ENCODE measurements at places on chromosomes 4 and X.

DNA sequence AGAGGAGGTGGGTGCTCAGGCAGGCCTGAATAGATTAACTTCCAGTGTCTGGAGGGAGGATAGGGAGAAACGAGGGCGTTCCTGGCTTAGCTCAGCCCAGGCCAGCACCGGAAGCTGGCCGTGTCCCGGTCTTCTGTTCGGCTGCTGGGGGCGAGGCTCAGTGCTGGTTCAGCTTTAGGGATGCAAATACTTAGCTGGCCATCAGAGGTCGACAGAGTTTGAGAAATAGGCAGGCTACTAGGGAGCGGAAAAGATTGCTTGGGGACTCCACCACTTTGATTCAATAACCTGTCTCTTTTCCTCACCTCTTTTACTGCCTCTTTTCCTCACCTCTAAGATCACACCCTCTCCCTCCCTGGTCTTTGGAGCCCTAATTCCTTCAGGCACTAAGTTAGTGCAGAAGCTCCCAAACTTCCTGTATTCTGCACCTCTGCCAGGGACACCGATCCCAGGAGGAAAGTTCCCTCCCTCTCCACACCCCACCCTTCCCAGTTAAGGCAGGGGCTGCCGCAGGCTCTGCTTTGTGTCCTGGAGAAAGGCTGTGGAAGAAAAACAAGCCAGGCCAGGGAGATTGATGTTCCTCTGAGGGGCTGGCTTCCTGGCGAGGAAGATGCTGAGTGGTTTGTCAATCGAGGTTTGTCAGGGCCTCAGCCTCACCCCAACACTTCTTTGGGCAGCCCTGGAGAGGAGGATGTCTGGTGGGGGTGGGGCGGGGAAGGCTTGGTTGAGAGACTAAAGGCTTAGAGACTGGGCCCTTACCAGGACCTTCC, 6.0 kb upstream of the EFNB1 start:
- no peak for DNase-seq

GRCh38 chr4:8639021-8639420, 46.5 kb downstream of the CPZ start:
- DNase-seq = no peak

- no peak for DNase-seq
These were observed 25.4 kb upstream of the GNRHR start for GRCh38 chr4:67779631-67780030.

DNA sequence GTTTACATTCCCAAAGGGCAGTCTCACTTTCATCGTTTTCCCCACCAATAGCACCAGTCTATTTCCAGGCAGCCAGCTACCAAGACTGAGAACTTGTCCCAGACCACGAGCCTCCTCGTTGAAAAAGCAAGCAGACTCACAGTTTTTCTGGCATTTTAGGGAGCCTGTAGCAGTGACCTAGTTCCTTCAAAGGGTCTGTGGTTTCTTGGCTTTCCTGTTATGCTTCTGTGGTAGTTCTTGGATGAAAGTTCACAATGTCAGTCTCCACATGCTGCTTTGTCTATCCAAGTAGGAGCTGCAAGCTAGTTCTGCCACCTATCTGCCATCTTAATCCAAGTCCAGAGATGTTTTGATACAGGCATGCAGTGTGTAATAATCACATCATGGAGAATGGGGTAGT, 151.6 kb upstream of the ZC4H2 start:
- DNase-seq = no peak

DNA sequence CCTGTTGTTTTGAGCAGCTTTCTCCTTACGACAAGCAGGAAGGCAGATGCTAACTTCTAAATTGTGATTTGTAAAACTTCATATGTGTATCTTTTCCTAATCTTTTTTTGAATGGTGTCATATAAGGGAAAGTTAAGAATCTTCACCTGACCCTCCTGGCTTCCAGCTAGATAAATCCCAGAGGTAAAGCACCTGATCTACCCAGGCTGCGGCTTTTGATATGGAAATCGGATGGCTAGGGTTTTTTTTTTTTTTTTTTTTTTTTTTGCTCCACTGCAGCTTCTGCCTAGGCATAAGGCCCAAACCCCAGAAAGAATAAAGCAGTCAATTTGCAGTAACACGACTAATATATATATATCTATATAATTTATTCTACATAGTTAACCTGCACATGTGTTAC, 10.0 kb downstream of the MAB21L2 start:
- DNase-seq = no peak

DNA sequence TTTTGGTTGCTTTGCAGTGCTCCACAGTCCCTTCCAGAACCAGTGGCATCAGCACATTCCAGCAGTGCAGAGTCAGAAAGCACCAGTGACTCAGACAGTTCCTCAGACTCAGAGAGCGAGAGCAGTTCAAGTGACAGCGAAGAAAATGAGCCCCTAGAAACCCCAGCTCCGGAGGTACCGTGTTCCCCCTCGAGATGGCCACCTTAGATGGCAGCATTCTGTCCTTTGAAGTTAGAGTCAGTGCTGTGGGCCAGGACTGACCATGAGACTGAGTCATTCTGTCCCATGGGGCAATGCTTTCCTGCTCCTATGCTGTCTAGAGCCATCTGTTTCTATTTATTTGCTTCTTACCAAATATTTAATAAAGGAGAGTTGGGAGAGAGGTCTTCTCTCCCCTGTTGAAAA, 112.3 kb downstream of the KLHL8 start:
- no peak for DNase-seq

DNA sequence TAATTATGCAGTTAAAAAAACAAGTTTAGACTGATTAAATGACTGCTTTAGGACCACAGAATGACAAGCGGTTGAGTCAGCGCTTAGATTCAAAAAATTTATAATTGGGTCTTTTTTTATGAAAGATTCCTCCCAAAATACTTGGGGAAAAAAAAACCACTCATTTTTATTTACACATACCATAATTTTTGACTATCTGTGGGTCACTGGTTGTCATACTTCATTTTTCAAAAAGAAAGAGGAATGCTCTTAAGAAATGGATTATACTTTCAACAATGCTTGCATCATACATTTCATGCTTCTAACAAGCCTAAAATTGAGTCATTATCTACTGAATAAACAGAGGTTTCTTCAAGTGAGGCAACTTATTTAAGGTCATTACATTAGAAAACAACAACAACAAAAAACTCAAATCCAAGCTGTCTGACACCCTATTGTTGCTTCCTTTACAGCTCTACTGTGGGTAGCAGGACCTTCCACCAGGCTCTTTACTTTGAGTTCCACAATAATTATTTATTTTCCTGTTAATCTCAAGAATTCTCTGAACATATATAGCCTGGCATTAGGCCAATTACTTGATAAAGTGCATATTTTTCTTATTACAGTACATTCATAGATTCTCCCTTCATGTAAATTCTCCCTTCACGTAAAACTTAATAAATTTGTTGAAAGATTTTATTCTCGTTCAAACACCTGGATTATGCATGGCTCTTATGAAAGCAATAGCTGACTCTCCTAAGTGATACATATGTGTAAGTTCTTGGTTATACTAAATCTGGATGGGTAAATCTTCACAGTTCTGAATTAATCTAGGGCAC, 445.5 kb downstream of the PCDH10 start:
- DNase-seq = no peak

DNA sequence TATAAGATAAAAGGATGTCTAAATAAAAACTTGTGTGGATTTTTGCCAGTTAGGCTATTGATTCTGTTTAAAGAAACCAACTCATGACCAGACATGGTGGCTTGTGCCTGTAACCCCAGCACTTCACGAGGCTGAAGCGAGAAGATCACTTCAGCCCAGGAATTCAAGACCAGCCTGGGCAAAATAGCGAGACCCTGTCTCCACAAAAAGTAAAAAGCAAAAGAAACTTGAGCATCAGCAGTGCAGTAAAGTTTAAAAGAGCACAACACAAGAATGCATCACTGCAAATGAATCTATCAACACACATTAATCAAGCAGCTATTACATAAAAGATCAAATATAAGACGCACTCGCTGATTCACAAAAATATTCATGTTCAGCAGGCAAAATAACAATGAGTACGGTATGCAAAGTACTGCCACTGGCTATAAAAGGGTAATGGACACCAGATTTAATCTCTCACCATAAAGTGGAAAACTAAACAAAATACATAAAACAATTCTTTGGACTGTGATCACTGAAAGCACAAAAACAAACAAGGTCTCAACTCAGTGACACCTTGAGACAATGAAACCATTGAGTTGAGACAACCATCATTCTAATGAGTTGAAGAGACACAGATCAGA, 41.3 kb downstream of the LRBA start:
- DNase-seq = no peak

GRCh38 chrX:70552130-70552704, 107.6 kb downstream of the DLG3 start:
- DNase-seq = no peak

DNA sequence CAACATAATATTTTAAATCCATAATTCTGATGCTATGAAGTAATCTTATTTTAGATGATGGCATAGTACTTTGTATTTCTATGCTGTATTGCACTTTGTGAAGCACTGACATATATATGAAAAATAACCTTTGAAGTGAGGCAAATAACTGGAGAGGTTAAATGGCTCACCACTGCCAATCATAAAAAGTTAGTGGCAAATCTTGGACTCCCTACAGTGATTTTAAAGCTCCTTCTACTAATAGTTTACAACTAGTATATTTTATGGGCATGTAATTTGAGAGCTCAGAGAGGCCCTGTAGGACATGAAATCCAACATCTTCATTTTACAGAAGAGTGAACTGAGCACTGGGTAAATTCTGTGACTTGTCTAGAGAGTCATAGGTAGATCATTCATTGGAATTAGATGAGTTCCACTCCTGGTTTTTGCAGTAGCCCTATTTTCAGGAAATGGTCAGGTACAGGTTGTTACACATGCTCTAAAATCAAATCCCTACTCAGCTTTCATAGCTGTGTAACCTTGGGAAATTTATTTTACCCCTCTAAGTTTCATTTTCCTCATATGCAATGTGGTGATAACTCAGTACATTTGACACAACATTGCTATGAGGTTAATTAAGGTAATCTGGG, 804 bp upstream of the GC start:
- no peak for DNase-seq

DNA sequence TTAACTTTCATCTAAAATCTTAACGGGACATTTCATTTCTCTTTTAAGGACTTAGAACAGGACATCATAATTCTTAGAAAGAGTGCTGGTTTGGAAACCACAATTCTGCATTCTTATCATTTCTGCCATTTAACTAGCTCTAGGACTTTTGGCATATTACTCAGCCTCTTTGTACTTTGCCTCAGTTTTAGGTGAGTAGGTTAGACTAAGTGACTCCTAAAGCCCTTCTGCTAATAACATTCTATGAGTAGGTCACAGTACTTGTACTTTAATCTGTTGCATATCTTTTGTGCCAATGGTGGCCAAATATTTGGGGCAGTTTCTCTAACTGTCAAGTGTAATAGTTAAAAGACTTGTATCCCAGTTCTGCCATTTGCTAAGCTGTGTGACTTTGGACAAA, 115.4 kb upstream of the NUDT6 start:
- no peak for DNase-seq

DNA sequence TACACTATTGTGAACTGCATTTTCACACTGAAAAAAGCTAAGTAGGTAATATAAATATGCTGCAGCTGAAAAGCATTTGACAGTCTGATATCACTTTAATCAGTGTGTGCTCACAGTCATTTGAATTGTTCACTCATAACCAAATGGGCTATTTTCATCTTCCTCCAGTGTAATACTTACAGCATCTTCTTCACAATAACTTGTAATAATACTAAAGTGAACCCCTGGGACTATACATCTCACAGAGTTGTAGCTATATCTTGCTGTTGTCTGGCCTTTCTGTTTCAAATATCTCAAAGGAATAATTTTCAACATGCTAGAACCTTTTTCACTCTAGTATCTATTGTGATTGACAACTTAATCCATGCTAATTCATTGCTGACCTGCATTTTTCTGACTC, 66.8 kb upstream of the GALNTL6 start:
- DNase-seq = no peak

- DNase-seq = no peak
These were observed 66.1 kb downstream of the AGTR2 start for GRCh38 chrX:116236666-116237065.

DNA sequence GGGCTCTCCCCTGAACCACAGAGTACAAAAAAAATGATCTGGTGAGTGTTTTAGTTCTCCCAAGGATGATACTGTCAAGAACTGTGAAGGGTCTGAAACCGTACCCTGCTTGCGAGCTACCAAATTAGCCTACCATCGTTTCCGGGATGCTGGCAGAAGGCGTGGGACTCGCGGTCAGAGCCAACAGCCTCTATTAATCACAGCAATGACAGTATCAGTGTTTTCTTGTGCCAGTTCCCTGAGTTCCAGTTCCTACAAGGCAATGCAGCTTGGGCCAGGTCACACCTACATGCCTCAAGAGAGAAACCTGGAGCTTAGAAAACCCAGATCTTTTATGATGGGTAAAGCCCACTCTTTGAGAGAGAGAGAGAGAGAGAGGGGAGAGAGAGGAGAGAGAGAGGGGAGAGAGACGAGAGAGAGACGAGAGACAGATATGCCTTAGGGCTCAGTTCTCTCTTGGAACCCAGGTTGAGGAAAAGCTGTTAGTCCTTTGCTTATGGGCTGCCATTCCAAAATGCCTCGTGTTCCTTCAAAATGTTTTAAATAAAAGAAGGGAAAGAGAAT, 327.8 kb downstream of the ARHGAP10 start:
- DNase-seq = no peak

- DNase-seq = no peak
These were observed 664.8 kb downstream of the GRID2 start for GRCh38 chr4:92968556-92968955.

DNA sequence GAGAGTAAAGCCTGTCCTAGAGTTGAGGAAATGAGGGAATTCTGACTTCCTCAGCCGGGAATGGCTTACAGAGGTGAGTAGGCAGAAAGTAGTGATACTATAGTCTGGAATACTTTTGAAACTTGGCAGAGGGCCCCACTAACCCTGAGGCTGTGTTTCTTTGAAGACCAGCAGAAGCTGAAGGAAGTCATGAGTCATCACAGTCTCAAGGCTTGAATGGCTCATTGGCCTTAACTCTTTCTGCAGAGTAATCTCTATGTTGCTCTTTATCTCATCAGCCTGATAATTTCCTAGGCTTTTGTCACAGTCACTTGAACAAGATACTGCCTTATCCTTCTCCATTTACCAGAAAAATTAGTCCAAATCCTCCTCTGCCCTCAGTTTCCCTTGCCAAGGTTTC, 80.8 kb downstream of the ANKRD50 start:
- DNase-seq = no peak

DNA sequence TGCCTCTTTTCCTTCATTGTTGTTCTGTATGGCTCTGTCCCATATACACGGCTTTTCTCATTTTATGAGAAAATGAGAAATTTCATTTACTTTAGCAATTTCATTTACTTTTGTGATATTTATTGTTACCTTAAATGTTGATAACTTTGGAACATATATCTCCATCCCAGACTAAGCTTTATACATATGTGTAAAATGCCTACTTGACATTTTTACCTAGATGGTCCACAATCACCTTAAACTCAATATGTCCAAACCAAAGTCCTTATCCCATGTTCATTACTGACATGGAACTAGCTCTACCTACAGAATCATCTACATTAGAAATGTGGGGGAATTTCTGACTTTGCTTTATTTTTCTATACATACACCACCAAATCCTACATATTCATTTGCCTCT, 590.5 kb upstream of the CT83 start:
- no peak for DNase-seq

Data from stimulated activated CD4-positive, alpha-beta T cell treated with anti-CD3 and anti-CD28 coated beads, Interleukin-1b, Interleukin-23, amount 100 ng/mL, for 4 hours (primary cell).